ENCODE measurements at places on chromosomes 11 and 22. TPM values are rescaled to one million over a fixed set of nuclear protein-coding genes. Genes with fewer than 3 reads are reported as not detected.

- no peaks in the 10 kb centered on the region for H3K36me3 ChIP-seq
- peaks cover 21% of the 10 kb centered on the region for H3K27me3 ChIP-seq
- H3K4me3 ChIP-seq, result peak overlapping the region; percentile 57
- DNase-seq, result peak; percentile 96
These were observed 75.8 kb upstream of the ZBED5 start for GRCh38 chr11:10933455-10934292.

GRCh38 chr22:21690401-21690801 is 24.6 kb downstream of the PPIL2 start:
- H3K27me3 ChIP-seq, result no peaks in the 10 kb centered on the region
- H3K27ac ChIP-seq, result no peak overlapping the region
- H3K4me3 ChIP-seq, result no peak overlapping the region
- H3K36me3 ChIP-seq, result 0 out of 2 replicates have a peak, but pooled peaks cover 3% of the 10 kb centered on the region

GRCh38 chr22:45298934-45299505 is 10.7 kb upstream of the FAM118A start:
- H3K36me3 ChIP-seq, result no peaks in the 10 kb centered on the region
- peak; percentile 50 for DNase-seq
- peaks cover 8% of the 10 kb centered on the region for H3K4me1 ChIP-seq
- H3K27ac ChIP-seq, result no peak overlapping the region

DNA sequence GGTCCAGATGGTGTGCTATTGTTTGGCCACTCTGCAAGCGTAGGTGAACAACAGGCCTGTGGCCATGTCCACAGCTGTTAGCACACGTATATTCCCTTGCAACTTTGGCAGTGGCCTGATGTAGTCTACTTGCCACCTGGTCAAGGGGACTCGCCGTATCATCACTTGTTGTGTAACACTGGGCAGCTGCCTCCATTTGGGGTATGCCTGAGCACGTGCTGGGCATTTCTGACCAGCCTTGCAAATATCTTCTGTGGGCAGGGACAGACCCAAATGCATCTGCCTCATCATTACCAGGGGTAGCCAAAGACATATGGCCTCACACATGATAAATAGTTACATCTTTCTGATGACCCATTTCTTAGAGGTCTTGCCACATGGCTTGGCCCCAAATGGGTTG is 434.2 kb downstream of the DYNC2H1 start:
- no peak overlapping the region for H3K27ac ChIP-seq
- DNase-seq, result no peak
- H3K4me1 ChIP-seq, result no peaks in the 10 kb centered on the region
- no peaks in the 10 kb centered on the region for H3K36me3 ChIP-seq
- no peaks in the 10 kb centered on the region for H3K27me3 ChIP-seq

DNA sequence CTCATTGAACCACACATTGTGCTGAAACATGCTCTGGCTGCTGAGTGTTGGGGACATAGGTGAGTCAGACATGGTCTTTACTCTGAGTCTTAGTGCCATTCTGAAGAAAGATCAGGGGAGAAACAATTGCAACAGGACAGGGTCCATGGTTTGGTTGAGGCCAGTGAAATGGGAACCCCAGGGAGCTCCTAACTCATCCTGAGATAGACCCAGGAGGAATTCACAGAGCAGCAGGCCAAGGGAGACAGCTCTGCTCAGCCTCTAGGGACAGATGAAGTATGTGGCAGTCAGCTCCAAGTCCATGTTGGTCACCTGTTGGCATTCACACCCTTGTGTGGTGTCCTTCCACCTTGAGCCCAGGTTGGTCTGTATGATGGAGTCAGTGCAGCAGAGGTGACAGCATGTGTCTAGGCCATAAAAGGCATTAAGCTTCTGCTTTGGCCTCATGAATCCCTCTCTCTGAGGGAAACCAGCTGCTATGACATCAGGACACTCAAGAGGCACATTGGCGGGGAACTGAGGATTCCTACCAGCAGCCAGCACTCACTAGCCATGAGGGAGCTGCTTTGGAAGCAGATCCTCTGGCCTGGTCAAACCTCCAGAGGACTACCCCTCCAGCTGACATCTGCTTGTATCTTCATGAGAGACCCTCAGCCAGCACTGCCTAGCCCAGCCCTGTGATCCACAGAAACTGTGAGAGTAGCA is 50.3 kb upstream of the MYEOV start:
- H3K27me3 ChIP-seq, result 0 out of 2 replicates have a peak, but pooled peaks cover 4% of the 10 kb centered on the region
- H3K4me1 ChIP-seq, result no peaks in the 10 kb centered on the region
- DNase-seq, result no peak

GRCh38 chr22:39949964-39950737 is 10.0 kb upstream of the TMA7B start:
- no peaks in the 10 kb centered on the region for H3K27me3 ChIP-seq
- peaks cover 19% of the 10 kb centered on the region for H3K4me1 ChIP-seq
- H3K27ac ChIP-seq, result no peak overlapping the region
- no peaks in the 10 kb centered on the region for H3K36me3 ChIP-seq
- no peak for DNase-seq

GRCh38 chr11:18650859-18651557 is 16.9 kb upstream of the SPTY2D1 start:
- no peaks in the 10 kb centered on the region for H3K4me1 ChIP-seq
- no peak overlapping the region for H3K4me3 ChIP-seq
- H3K36me3 ChIP-seq, result no peaks in the 10 kb centered on the region
- DNase-seq, result peak; percentile 94
- H3K27ac ChIP-seq, result no peak overlapping the region
- H3K27me3 ChIP-seq, result no peaks in the 10 kb centered on the region

GRCh38 chr11:81852896-81853295 is 880.8 kb downstream of the FAM181B start:
- no peaks in the 10 kb centered on the region for H3K27me3 ChIP-seq
- no peaks in the 10 kb centered on the region for H3K36me3 ChIP-seq
- H3K4me1 ChIP-seq, result no peaks in the 10 kb centered on the region
- no peak overlapping the region for H3K4me3 ChIP-seq

GRCh38 chr11:35798983-35799382 is 136.4 kb downstream of the TRIM44 start:
- H3K27me3 ChIP-seq, result no peaks in the 10 kb centered on the region
- H3K4me3 ChIP-seq, result no peak overlapping the region
- no peak for DNase-seq
- H3K4me1 ChIP-seq, result no peaks in the 10 kb centered on the region
- H3K36me3 ChIP-seq, result no peaks in the 10 kb centered on the region

DNA sequence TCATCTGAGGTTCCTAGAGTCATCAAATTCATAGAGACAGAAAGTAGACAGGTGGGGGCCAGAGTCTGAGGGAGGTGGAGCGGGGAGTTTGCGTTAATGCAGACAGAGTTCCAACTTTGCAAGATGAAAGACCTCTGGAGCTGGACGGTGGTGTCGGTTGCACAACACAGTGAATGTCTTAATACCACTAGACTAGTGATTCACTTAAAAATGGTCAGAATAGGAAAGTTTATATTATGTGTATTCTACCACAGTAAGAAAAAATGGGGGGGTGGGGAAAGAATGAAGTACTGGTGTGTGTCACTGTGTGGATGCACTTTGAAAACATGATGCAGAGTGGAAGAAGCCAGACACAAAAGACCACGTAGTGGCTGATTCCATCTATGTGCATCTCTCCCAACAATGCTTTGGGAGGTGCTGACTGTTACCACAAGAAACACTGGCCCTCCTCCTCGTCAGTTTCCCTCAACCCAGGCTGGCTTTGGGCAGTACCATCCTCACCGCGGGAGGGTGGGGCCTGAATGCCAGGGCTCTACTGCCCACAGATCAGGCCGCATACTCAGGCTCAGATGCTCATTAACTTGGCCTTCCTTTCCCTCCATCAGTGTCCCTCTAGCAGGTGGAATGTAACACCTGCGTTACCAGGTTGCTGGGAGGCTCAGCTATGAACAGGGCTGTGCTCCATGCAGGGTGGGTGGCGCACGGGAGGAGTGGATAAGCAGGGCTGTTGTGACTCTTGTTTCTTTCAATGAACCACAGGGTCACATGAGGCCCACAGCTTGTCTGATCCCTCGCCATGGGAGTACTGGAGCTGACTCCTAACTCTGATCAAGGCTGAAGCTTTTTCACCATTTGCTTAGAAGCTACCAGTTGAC is 297.0 kb downstream of the CTTN start:
- H3K4me3 ChIP-seq, result no peak overlapping the region
- H3K36me3 ChIP-seq, result no peaks in the 10 kb centered on the region
- H3K4me1 ChIP-seq, result no peaks in the 10 kb centered on the region
- no peak overlapping the region for H3K27ac ChIP-seq
- no peak for DNase-seq
- no peaks in the 10 kb centered on the region for H3K27me3 ChIP-seq

DNA sequence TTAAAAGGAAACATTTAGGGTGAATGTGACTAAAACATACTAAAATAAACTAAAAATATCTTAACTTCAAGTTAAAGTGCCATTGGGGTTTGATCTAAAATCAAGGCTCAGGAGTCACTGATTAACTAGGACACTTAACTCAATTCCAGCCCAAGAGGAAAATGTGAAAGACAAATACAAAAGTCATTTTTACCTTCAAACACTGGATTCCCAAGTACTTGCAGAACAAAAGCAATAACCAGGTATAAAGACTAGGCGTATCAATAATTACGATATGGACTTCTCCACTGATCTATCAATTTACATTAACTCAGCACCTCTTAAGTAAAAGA is 15.6 kb downstream of the ALKBH8 start:
- no peaks in the 10 kb centered on the region for H3K4me1 ChIP-seq
- DNase-seq, result no peak
- H3K4me3 ChIP-seq, result no peak overlapping the region
- peaks cover 19% of the 10 kb centered on the region for H3K36me3 ChIP-seq

- peaks cover 27% of the 10 kb centered on the region for H3K27me3 ChIP-seq
- H3K4me1 ChIP-seq, result peaks cover 16% of the 10 kb centered on the region
- no peak for DNase-seq
- no peak overlapping the region for H3K4me3 ChIP-seq
- no peaks in the 10 kb centered on the region for H3K36me3 ChIP-seq
These were observed 1.8 kb downstream of the GAS2 start for GRCh38 chr11:22668005-22668796.

- H3K4me3 ChIP-seq, result peak overlapping the region; percentile 83
- peaks cover 97% of the 10 kb centered on the region for H3K27me3 ChIP-seq
- peak; percentile 89 for DNase-seq
- H3K4me1 ChIP-seq, result peaks cover 45% of the 10 kb centered on the region
- H3K27ac ChIP-seq, result no peak overlapping the region
- H3K36me3 ChIP-seq, result no peaks in the 10 kb centered on the region
These were observed 3.4 kb downstream of the TENM4 start for GRCh38 chr11:79437278-79437980.

GRCh38 chr22:19516378-19517170 is 7.6 kb downstream of the CLDN5 start:
- no peak overlapping the region for H3K4me3 ChIP-seq
- H3K27me3 ChIP-seq, result peaks cover 3% of the 10 kb centered on the region
- no peaks in the 10 kb centered on the region for H3K36me3 ChIP-seq

GRCh38 chr11:95088946-95089619 is 563 bp upstream of the ENDOD1 start:
- H3K36me3 ChIP-seq, result no peaks in the 10 kb centered on the region
- peak; percentile 21 for DNase-seq
- H3K27ac ChIP-seq, result no peak overlapping the region
- H3K4me3 ChIP-seq, result peak overlapping the region; percentile 88
- H3K4me1 ChIP-seq, result peaks cover 20% of the 10 kb centered on the region

- no peaks in the 10 kb centered on the region for H3K36me3 ChIP-seq
- H3K4me3 ChIP-seq, result no peak overlapping the region
- no peaks in the 10 kb centered on the region for H3K27me3 ChIP-seq
These were observed 18.1 kb downstream of the MRGPRD start for GRCh38 chr11:68962527-68963250.

- H3K4me1 ChIP-seq, result no peaks in the 10 kb centered on the region
- no peak overlapping the region for H3K4me3 ChIP-seq
- H3K36me3 ChIP-seq, result no peaks in the 10 kb centered on the region
- no peak overlapping the region for H3K27ac ChIP-seq
- DNase-seq, result no peak
These were observed 13.6 kb upstream of the RFPL2 start for GRCh38 chr22:32218470-32218869.

DNA sequence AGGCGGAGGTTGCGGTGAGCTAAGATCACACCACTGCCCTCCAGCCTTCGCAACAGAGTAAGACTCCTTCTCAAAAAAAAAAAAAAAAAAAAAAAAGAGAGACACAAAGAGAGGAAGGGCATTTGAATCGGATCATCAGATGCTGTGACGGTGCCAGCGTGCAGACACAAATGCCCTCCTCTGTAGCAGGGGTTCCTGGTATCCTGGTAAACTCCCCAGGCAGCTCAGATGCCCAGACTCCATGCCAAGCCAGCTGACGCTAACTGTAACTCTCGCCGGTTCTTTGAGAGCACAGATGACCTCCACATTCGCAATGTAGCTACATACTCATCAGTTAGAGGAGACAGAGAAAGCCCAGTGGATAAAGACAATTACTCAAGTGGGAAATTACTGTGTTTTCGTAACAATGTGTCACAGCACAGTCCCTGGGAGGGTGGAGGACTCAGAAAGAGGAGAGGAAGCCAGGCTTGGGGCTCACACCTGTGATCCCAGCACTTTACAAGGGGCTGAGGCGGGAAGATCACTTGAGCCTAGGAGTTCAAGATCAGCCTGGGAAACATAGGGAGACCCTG is 153.1 kb downstream of the BRD1 start:
- no peak for DNase-seq
- H3K4me3 ChIP-seq, result no peak overlapping the region
- no peaks in the 10 kb centered on the region for H3K36me3 ChIP-seq

- no peak overlapping the region for H3K4me3 ChIP-seq
- no peaks in the 10 kb centered on the region for H3K36me3 ChIP-seq
- DNase-seq, result no peak
- no peaks in the 10 kb centered on the region for H3K27me3 ChIP-seq
- H3K27ac ChIP-seq, result no peak overlapping the region
These were observed 86.4 kb downstream of the GRK3 start for GRCh38 chr22:25650833-25651232.

F2 gene
- total RNA-seq, result not detected

PDGFD gene
- total RNA-seq, result 6.9 TPM

SPON1 gene
- total RNA-seq, result 6.4 TPM

OR52I2 gene
- total RNA-seq, result not detected

SLC25A18 gene
- 1.9 TPM for total RNA-seq

THAP12 gene
- 41.3 TPM for total RNA-seq

TMEM151A gene
- 5.0 TPM for total RNA-seq

CNTN5 gene
- total RNA-seq, result not detected

RTN4RL2 gene
- 16.1 TPM for total RNA-seq

SMTNL1 gene
- not detected for total RNA-seq

BARX2 gene
- total RNA-seq, result not detected

KCNJ4 gene
- total RNA-seq, result 1.3 TPM

FDX1 gene
- total RNA-seq, result 11.1 TPM

MS4A12 gene
- 0.21 TPM for total RNA-seq
